ENCODE measurements at places on chromosomes 13 and 19.

DNA sequence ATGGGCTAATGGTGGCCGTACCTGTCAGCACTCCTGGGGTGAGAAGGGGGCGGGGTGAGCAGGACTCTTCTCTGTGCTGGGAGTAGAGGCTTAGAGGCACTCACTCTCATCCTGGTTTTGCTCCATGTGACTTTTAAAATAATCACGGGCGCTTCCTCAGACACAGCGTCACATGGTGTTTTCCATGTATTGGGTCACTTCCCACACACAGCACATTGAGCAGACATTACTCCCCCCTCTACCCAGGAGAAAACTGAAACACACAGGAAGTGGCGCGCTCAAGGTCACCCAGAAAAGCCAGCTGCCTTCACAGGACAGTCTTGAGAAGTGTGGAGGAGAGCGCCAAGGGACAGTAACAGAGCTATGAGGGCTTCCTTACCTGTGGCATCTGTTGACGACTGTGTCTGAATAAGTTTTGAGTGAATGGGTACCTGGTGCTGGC lies 23.2 kb downstream of the SPATA13 start:
- DNase-seq, result no peak

DNA sequence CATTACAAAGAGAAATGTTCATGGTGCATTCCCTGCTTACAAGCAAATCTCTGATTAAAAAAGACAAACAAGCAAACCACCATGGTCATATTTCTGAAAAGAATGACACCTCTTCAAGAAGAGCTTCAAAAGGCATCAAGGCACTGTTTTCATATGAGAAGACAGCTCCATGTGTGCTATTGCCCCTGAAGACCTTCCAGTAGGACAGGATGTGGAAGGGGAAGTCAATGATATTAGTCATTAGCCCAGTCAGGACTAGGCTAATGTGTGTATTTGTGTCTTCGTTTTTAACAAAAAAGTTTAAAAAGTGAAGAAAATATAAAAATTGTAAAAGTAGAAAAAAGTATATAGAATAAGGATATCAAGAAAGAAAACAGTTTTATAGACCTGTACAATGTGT lies 534.7 kb upstream of the ARGLU1 start:
- DNase-seq, result no peak

GRCh38 chr13:97274829-97275649 lies 52.9 kb downstream of the MBNL2 start:
- DNase-seq, result no peak

- DNase-seq, result no peak
Measured at GRCh38 chr13:40172878-40173277, 493.6 kb downstream of the FOXO1 start.

- DNase-seq, result no peak
Measured at GRCh38 chr13:32073180-32073864, 41.7 kb downstream of the FRY start.

GRCh38 chr19:43763473-43763939 lies 8.7 kb upstream of the SMG9 start:
- DNase-seq, result no peak

GRCh38 chr19:27657271-27658051 lies 1555.5 kb downstream of the UQCRFS1 start:
- DNase-seq, result no peak

DNA sequence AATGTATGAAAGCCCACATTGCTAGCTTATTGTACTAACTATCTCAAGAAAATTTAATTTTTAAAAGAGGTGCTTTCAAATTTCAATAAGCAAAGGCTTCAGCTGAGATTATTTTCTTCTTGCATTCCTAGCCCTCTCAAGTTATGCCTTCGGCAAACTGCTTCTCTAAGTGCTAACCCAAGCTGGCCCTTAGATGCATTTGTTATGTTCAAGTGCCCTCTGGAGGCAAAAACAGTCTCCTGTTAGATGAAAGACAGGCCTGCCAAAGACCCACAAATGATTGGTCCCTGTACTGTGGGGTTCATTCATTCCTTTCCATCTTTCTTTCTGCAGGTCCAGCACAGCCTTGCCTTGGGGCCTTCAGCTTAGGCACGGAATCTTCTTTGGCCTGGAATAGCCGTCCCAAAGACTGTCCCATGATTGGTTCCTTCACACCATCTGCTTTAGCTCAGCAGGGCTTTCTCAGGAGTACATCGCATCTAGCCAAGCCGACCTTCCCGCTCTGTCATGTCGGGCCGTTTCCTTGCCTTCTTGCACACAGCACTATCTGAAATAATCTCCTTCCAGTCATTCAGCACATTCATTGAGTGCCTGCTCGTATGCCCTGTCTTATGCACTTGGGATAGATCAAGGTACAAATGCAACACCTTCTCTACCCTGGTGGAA lies 26.4 kb upstream of the TPTE2 start:
- no peak for DNase-seq

- DNase-seq, result no peak
Measured at GRCh38 chr19:13693889-13694288, 70.4 kb upstream of the MRI1 start.

GRCh38 chr19:13408889-13409518 lies 97.3 kb downstream of the CACNA1A start:
- DNase-seq, result no peak

- no peak for DNase-seq
Measured at GRCh38 chr19:15129856-15130585, 22.8 kb downstream of the SYDE1 start.

DNA sequence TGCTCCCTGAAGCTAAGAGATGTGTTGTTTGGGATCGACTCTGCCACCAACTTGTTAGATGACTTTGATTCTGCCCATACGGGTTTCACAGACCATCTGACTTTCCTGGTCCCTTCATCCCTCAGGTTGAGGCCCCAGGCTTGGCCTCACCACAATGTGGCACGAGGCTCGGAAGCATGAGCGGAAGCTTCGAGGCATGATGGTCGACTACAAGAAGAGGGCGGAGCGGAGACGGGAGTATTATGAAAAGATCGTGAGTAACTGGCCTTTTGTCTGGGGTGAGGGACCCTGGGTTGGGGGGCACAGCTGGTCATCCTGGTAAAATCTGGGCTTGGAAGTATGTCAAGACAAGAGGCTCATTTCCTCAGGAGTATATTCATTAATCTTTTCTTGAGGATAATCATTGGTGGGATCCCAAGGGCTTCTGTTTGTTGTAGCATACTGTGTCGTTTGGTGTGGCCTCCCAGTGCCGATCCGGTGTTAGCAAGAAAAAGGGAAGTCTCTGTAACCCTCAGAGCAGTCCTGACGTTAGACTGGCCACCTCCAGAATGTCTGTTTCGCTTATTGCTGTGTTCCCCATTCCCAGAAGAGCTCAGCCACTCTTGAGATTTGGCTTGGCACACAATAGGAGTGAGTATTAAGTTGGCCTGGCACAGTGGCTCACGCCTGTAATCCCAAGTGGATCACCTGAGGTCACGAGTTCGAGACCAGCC lies 1.4 kb downstream of the CLASRP start:
- DNase-seq, result no peak

All from stimulated activated CD8-positive, alpha-beta memory T cell treated with anti-CD3 and anti-CD28 coated beads, Interleukin-2, amount 100 ng/mL, for 1 hour (primary cell).